Stimulated activated CD8-positive, alpha-beta memory T cell treated with anti-CD3 and anti-CD28 coated beads, Interleukin-7, amount 100 ng/mL, for 4 hours (primary cell): ENCODE measurements at places on chromosomes 7 and 10.

DNA sequence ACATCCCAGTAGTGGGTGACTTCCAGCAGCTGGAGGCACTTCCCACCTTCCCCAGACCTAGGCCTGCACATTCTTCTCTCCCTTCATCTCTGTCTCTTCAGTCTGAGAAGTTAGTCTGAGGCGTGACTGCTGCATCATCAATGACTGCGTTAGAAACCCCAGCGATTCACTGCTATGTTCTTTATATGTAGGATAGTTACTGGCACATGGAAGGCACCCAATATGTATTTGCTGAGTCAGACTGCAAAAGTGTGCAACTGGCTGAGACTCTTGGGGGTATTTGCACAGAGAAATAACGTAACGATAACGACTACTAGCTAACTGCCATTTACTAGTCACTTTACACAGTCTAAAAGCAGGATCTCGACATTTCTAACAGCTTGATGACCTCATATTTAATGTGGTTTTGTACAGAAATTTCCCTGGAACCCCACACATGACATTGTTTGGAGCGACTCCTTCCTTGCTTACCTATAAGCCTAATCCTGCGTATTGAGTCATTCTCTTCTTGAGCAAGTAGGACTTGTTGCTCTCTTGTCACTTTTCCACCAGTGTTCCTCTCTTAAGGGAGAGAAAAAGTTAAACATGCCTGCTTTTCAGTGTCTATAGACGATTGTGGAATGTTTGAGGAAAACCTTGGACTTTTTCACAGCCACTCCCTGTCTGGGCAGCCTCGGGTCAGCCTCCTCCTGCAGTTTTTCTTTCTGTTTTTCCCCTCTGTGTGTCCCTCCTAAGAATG, 45.5 kb downstream of the THNSL1 start:
- no peak for DNase-seq

- peak; percentile 55 for DNase-seq
Measured at GRCh38 chr7:150368884-150369747, 494 bp downstream of the REPIN1 start.

- no peak for DNase-seq
Measured at GRCh38 chr7:35645691-35646090, 49.2 kb downstream of the HERPUD2 start.

DNA sequence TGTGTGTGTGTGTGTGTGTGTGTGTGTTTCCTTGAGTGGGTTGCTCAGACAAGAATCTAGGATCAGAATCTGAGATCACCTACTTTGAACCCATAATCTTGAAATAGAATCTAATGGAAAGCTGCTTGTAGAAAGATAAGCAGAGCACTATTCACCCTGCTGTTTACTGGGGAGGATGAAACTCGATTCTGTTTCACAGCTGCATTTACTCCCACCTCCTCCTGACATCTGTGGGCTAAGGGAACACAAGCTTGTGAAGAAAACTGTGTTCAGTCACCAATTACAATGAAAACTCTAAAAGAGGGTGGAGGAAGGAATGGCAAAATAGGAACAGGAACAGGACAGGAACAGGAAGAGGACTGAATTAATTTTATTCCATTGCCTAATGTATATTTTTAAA, 269.5 kb downstream of the TSPAN12 start:
- no peak for DNase-seq

- no peak for DNase-seq
Measured at GRCh38 chr10:8172604-8173003, 118.1 kb downstream of the GATA3 start.

GRCh38 chr10:35712486-35712885, 70.4 kb upstream of the FZD8 start:
- DNase-seq, result no peak

GRCh38 chr7:59079-60016, 133.0 kb upstream of the FAM20C start:
- DNase-seq, result no peak

- DNase-seq, result no peak
Measured at GRCh38 chr10:101228153-101228965, 904 bp downstream of the LBX1 start.

GRCh38 chr7:13327669-13328068, 640.2 kb downstream of the ARL4A start:
- no peak for DNase-seq

DNA sequence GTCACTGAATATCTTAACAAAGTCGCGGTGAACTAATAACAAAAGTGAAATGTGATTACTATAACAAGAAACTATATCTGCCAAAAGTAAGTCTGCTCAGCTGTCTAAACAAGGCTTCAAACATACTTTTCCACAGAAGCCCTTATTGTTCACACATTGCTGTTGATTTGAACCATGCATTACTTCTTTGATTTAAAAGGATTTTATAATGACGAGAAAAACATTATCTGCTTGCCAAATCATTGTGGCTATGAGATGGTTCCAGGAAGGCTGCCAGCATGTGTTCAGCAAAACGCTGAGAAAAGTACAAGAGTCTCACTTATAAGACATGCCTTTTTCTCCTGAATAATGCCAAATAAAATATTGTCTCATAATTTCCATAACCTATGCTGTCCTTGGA, 24.4 kb downstream of the RNF133 start:
- DNase-seq, result no peak

DNA sequence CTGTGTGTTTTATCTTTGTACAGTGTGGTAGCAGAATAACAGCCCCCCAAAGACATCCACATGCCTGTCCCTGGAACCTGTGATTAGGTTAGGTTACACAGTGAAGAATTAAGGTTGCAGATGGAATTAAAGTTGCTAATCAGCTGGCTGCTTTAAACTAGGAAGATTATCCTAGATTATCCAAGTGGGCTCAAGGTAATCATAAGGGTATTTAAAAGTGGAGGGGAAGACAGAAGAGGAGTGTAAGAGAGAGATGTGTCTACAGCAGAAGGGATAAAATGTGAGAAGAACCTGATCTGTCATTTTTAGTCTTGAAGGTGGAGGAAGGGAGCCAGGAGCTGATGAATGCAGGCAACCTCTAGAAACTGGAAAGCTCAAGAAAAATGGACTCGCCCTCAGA, 117.6 kb downstream of the ARHGAP22 start:
- DNase-seq, result no peak

GRCh38 chr10:108782411-108782810, 1140.9 kb downstream of the XPNPEP1 start:
- no peak for DNase-seq

GRCh38 chr7:17902599-17902998, 37.7 kb downstream of the SNX13 start:
- DNase-seq, result no peak

- no peak for DNase-seq
Measured at GRCh38 chr7:17502213-17503060, 204.0 kb downstream of the AHR start.

GRCh38 chr10:123928427-123928826, 36.8 kb upstream of the CPXM2 start:
- DNase-seq, result no peak

DNA sequence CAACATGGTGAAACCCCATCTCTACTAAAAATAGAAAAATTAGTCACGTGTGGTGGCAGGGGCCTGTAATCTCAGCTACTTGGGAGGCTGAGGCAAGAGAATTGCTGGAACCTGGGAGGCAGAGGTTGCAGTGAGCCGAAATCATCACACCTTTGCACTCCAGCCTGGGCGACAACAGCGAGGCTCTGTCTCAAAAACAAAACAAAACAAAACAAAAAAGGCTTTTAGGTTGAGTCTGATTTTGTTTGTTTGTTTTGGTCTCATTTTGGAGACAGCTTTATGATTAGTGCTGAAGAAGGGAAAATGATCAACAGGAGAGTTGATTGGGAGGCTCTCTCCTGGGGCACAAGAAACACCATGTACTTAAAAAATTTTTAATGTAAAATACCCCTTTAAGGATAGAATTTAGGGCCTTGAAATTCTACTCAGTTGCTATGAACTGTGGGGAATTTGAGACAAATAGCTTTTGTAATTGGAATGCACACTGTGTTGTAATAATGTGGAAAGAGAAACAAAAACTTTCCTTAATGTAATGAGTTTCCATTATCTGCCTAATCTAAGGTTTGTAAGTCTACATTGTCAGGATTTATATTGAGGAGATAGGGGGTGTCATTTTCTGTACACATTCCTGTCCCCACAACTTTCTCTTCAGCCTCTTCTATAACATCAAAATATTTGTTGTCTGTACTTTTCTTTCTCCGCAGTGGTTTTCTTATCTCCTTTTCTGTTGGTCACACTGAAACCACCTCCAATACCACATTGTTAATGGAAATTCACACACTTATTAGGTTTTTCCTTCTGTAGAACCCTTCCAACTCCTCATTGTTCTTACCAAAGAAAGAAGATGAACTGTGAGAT, 41.3 kb downstream of the ARID5B start:
- no peak for DNase-seq

DNA sequence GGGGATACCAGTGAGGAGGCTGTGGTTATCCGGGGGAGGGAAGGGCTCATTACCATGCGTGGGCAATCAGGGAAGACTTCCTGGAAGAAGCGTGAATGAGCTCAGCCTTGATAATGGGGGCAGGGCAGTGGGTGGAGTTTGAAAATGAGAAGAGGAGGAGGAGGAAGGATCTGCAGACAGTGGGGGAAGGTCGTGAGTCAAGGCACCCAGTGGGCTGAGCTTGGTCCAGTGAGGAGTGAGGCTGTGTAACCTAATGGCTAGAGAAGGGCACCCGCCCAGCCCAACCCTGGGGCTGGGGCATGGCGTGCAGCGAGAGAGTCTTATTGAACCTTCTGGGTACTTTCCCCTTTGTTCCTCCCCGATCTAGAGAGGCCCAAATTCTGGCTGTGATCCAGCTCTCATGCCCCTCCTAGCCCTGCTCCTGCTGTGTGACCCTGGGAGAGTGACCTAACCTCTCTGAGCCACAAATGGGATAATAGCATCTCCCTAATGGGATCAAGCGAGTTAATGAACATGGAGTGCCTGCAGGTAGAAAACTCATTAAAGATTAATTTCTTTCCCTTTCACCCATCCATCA, 31.5 kb downstream of the CLIP2 start:
- no peak for DNase-seq

DNA sequence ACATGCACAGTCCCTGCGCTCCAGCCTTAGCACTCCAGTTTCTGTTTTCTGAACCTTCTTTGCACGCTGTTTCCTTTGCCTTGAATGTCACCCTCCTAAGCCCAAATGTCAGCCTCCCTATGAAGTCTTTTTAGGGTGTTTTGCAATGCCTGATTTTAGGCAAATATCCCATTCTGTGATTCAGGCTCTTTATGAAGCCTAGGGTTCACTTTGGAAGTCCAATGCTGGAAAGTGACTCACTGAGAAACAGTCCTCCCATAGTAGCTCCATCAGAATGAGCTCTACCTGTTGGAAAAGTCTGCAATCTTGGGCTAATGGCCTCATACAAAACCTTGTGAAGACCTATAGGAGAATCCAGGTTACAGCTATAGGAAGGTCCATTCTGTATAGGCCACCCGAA, 5.3 kb downstream of the LAMB4 start:
- no peak for DNase-seq

DNA sequence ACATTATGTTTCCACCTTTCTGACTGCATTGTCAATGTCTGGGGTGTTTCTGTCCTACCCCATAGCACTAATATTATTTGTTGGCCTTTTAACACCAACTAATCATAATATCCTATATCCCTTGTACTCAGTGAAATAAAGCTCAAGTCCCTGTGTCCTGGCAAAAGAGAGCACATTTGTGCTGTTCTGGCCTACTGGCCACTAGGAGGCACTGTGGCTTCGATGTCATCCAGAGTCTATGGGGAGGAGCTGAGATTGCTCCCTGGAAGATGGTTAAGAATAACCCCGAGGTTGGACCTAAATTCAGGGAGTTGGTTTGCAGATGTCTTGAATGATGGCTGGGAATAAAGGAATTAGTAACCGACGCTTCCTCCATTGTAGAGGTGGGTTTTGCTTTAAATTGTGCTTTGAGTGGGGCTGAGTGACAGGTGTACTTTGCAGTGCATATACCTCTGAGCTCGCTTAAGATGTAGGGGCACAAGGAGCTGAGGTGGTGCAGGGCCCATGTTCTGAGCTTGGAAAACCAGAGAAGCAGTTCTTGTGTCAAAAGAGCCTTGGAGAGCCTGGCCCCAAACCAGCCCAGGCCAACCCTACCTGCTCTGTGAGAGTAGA, 191.2 kb upstream of the PRSS1 start:
- DNase-seq, result peak; percentile 17

GRCh38 chr7:21304808-21305375, 123.0 kb upstream of the SP4 start:
- no peak for DNase-seq

DNA sequence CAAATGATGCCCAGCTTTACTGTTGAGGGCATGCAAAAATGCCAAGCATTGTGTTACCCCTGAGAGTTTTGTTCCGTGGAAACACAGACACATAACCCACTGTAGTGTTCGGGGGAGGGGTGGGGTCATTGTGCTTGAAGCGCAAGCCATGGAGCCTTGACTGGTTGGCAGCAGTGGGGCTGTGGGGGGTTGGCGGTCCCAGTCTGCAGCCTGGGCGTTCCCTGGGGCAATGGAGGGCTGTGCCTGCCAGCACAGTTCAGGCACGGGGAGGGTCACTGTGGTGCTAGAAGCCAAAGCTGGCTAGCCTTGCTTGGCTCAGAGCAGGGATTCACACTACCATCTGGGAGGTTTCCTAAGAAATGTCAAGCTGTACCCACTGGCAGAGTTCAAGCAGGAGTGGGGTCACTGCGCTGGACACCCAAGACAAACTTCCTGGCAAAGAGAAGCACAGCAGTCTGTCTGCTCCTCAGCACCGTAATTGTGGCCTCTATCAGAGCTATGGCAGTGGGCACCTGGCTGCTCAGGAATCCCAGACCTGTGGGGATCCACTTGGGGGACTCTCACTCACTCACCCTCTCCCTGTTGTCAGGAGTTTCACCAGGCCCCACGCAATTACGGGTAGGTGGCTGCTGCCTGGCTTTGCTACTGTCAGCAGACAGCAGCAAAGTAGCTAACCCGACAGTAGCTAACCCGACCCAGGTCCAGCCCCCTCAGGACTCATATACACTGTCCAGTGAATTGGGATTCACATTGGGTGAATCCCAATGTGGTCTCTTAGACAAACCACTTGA, 292.4 kb downstream of the ZWINT start:
- no peak for DNase-seq

GRCh38 chr7:98251601-98252424, at the start of gene TECPR1:
TECPR1 (minus strand) TSS chr7:98252232; CDS start chr7:98246146, 6,086 bp downstream.
- peak; percentile 84 for DNase-seq

DNA sequence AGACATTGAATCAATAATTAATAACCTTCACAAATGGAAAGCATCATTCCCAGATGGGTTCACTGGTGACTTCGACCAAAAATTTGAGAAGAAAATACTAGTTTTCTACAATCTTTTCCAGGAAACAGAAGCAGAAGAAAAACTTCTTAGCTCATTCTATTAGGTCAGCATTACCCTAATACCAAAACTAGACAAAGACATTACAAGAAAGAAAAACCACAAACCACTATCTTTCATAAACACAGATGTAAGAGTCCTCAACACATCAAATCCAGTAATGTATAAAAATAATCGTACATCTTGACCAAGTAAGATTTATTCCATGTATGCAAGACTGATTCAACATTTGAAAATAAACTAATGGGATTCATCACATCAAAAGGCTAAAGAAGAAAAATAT, 64.0 kb upstream of the CDK1 start:
- no peak for DNase-seq

DNA sequence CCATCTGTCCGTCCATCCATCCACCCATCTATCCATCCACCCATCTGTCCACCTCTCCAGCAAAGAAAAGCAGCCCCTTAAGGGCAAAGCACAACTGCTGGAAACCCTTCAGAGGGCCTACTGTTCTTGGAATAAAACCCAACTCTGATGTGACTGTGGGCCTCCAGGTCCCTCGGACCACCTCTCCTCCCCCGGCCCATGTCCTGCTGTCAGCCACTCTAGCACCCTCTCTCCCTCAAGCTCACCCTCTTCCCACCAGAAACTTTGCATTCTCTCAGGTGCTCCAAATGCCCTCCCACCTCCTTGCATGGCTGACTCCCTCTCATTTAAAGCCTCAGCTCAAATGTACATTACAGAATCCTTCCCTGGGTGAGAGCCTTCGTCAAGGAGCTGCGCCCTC, 110.3 kb downstream of the ARHGAP22 start:
- no peak for DNase-seq
